ENCODE measurements at places on chromosomes 12 and 14.
A peak's percentile ranks its signal among the peaks of the same experiment; 100 is the strongest.

- DNase-seq: no peak
Measured at GRCh38 chr14:87999277-87999676, 5.7 kb upstream of the GPR65 start.

GRCh38 chr12:82412246-82412645 lies 53.9 kb downstream of the METTL25 start:
- no peak for DNase-seq

- no peak for DNase-seq
Measured at GRCh38 chr12:124703856-124704255, 136.4 kb upstream of the NCOR2 start.

DNA sequence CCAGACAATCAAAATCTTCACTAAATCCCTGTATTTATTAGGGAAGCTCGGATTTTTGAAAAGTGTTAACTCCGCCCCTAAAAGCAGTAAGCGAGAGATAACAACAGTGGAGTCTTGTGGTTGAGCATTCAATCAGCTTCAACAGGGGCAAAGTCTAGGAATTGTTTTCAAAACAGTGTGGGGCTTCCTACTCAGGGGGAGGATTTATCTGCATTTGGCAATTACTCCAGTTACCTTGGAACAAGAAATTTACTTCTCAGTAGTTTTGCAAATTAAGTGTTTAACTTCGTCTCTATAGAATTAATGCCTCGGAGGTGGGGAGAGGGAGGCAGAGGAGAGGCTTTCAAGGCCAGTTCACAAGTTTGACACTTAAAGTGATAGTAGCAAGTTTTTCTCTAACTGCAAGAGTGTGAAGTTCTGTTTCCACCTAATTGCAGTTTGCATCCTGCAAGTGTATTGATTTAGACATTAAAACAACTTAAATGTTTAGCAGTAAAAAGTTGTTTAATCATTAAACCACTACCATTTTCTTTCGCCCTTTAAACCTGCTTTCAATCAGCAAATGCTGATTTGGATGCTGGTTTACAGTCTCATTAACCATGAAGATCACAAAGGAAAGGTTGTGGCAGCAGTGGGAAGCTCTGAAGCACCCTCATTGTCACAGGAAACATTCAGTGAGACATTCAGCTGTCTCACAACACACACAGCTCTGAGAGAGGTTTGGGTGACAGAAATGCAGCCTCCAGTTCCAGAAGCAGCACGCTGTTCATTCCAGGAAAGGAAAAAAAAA lies 102.0 kb downstream of the HMGA2 start:
- DNase-seq: no peak

DNA sequence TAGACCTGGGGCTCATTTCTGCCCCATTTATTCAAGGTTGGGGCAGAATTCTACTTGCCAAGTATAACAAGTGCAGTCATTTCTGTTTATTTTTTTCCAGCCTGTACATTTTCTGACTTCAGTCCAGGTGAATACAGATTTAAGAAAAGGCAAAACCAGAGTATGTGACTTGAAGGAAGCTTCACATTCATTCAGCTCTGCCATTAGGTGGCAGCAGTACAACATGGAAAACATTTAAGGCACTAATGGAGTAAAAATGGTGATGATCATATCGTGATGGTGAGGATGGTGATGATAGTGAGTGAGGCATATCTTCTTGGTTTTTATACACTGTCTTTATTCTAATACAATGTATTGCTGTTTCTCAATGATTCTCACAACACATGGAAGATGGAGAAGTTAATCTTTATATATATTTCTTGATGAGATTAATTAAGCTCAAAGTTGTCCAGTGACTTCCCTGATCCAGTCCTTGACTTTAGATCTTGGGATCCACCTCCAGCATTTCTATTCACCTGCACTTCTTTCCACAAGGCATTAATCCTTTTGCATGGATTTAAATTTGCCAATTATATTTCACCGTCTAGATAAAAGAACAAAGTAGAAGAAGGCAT lies 176.7 kb upstream of the SEL1L start:
- no peak for DNase-seq

DNA sequence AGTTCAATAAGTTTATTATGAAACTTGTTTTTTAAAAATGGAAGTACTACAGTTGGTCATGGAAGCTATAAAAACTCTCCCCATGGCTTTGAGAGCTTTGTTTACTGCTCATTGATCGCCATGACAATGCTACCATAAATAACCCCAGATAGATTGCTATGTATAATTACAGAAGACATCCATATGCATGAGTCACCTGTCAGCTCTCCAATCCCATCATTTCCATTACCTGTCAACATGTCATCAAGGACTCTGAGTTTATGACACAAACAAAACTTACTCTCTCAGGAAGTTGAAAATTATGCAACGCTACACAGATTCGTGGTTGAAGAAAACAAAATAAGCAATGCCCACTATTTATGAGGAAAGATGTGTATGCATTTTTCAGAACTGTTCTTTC lies 144.4 kb downstream of the SEC23A start:
- no peak for DNase-seq

GRCh38 chr14:38107216-38107631 lies 100.5 kb upstream of the SSTR1 start:
- DNase-seq: no peak

- DNase-seq: no peak
Measured at GRCh38 chr12:111112311-111113098, 192.1 kb upstream of the MYL2 start.

- no peak for DNase-seq
Measured at GRCh38 chr14:30345511-30345910, 213.4 kb upstream of the G2E3 start.

GRCh38 chr14:58716706-58717105 lies 78.9 kb downstream of the DACT1 start:
- no peak for DNase-seq

GRCh38 chr14:44107156-44107555 lies 399.9 kb downstream of the FSCB start:
- DNase-seq: no peak

- DNase-seq: no peak
Measured at GRCh38 chr14:105398726-105399465, 558 bp downstream of the TEX22 start.

DNA sequence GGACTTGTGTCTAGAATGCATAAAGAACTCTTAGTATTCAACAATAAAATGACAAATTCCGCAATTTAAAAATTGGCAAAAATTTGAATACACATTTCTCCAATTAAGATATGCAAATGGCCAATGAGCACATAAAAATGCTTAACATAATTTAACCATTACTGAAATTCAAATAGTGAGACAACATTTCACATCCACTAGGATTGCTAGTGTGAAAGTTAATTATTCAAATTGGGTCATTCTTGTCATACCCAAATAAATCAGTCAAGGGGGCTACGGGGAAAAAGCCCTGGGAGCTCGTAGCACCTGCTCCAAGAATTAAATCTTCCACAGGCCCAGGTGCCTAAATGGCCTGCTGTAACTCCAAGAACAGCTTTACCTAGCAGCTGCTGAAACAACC lies 25.0 kb upstream of the C14orf132 start:
- DNase-seq: no peak

- no peak for DNase-seq
Measured at GRCh38 chr12:102675672-102676071, 195.3 kb upstream of the IGF1 start.

DNA sequence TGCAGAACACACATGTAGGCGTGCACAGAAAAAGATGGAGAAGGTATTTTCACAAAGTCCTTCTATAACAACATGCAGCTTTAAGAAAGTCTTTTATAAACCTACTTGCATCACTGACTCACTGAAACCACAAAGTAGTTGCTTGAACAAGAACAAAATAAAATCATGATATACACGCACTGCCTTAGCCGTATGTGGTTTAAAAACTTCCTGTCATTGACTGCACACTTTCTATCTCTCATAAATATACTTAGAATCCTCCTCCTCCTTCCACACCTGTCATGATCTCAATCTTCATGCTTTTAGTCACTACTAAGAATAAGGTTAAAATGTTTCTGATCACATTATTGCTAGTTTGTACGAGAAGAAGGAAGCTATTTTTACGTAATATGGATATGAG lies 31.8 kb upstream of the RAD51AP1 start:
- no peak for DNase-seq

DNA sequence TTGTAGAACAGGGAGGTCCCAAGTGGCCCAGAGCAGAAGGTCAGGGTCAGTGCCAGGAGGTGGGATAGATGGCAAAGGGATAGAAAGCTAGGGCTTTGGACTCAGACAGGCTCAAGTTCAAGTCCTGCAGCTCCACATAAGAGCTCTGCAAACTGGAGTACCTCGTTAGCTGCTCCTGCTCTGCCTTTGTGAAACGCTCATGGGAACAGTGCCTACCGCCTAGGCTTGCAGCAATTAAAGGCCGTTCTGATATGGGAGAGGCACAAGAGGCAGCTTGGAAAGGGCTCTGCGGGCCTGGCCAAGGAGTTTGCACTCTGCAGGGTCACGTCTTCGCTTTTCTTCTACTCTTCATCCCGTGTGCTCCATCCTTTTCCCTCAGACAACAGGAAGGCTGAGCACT lies 54.1 kb downstream of the MAP1LC3B2 start:
- no peak for DNase-seq

GRCh38 chr12:78241446-78241845 lies 410.8 kb downstream of the NAV3 start:
- no peak for DNase-seq

GRCh38 chr14:63426838-63427352 lies 108.2 kb upstream of the GPHB5 start:
- no peak for DNase-seq

DNA sequence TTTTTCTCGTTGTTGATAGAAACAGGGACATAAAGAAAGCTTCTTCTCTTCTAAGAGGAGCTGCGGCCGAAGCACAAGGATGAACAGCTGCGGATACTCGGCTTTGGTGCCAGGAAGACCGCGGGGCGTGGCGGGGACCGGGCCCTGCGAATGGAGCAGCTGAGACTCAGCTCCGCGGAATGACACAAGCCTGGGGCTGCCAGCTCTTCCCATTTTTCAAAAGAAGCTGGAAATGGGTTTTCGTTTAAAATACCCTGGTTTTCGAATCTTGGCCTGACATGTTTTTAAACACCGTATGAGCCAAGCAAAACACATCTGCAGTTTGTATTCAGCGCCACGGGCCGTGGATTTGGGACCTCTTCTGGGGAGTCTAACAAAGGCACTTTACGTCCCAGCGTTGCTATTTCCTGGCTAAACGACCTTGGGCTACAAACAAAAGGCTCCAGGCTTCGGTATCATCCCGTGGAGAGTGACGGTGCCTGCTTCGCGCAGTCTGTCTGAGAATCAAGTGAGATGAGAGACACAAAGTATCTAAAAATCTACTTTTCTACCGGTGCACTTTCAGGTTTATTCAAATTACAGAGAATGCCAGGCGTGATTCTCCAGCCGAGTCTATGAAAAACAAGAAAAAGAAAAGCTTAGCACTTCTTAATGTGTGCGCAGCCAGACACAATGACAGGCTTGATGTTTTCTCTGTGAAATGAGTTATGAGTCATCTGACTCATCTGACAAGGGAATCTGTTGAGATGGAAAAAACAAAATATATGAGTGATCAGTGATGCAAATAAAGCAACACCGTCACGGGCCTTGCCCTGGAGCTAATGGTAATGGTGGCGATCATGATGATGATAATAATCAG lies 114.0 kb upstream of the TMEM132D start:
- DNase-seq: no peak

GRCh38 chr14:68978172-68978911 lies 760 bp downstream of the ACTN1 start:
- peak; percentile 81 for DNase-seq

DNA sequence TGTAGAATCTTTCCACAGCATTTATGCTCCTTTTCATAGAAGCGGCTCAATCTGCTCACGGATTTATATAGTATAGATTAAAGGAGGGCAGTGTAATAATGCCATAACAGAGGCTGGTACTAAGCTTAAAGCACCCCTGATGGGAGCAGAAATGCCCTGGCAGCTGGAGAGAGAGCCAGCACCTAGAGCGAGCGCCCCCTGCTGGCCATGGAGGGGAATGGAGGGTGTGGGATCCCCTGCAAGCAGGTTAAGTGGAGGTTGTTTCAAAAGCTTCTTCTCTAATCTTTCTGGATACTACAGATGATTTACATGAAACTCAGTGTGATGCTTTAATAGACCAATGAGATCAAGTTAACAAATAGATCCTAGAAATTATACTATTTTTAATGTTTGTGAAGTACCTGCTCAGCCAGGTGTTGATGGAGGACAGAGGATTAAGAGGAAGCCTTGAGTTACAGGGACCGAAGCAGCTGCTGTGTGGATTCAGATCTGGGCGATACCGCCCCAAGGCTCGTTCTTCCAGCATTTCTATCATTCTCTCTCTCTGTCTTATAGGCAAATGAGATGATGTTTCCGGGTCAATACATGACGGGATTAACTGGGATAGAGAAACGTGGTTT lies 1519.3 kb upstream of the TMEM132C start:
- DNase-seq: peak; percentile 73

DNA sequence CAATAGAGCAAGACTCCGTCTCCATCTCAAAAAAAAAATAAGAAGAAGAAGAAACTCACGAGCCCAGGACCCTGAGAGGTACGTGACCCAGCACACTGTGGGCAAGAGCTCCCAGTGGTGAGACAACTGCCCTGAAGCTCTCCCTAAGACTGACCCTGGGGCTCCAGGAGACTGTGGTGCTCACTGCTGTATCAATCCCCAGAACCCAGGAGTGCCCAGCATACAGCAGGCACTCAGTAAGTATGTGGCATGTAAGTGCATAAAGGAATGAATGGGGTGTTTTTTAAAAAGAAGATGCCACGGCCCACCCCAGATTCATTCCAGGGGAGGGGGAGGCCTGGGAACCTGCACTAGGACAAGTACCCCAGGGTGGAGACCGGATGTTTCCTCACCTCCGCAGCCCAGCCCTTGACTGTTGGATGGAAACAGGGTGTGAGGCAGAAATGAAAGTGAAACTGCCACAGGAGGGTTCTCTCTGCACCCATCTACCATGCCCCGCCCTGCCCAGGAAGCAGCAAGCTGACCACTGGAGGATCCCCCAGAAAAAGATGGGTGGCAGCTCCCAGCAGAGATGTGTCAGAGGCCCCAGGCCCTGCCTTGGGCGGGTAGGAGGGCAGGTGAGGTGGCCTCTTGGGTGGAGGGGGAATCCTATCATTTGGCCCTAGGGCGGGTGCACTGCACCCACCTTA lies 12.2 kb downstream of the ITPK1 start:
- DNase-seq: peak; percentile 84

DNA sequence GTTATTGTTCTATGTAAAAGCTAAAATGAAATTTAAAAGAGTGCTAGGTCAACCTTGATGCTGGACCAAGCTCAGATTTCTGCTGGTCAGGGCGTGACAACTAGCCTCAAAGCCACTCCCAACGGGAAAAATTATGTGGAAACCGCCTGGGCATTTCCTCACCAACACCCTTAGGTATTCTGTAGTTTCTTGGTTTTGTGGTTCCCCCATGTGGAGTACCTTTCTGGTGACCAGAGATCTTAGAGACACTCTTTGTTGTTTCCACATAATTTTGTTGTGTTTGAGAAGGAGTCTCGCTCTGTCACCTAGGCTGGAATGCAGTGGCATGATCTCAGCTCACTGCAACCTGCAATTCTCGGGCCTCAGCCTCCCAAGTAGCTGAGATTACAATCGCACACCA lies 119.9 kb downstream of the DENND5B start:
- DNase-seq: no peak

GRCh38 chr14:33956640-33957039 lies 5.8 kb upstream of the EGLN3 start:
- DNase-seq: no peak

GRCh38 chr14:54935958-54936357 lies 33.3 kb upstream of the GCH1 start:
- no peak for DNase-seq

GRCh38 chr12:15806826-15807225 lies 17.6 kb upstream of the EPS8 start:
- no peak for DNase-seq

- no peak for DNase-seq
Measured at GRCh38 chr12:42853370-42854140, 264.0 kb upstream of the PRICKLE1 start.

All from stimulated activated effector memory CD8-positive, alpha-beta T cell treated with anti-CD3 and anti-CD28 coated beads, Interleukin-12 subunit alpha, Interleukin-12 subunit beta, amount 100 ng/mL, for 72 hours (primary cell).